Left ventricle myocardium superior (tissue), 1 donor: ENCODE measurements at places on chromosomes 1 and 21. TPM values are rescaled to one million over a fixed set of nuclear protein-coding genes. Genes with fewer than 3 reads are reported as not detected.

- peak; percentile 92 for DNase-seq
Measured at GRCh38 chr1:162069334-162070093, at the start of gene NOS1AP. TSS of gene NOS1AP (plus strand) at chr1:162069691. CDS start at chr1:162070178, 487 bp downstream.

DNA sequence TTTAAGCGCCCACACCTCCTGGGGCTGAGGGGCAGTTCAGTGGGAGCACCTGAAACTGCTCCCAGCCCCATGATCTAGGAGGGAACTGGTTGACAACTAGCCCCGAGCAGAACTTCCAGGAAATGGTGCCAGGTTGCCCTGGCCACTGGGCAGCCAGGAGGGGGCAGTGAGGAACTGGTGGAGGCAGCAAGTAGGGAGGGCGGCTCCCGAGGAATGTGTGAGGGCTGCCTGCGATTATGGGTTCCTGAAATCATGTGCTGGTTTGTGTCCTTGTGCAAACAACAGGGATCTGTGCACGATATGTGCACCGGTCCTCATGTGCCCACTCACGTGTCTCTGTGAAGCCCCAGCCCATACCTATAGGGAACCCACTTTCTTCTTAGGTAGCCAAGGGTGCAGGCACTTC, 9.9 kb downstream of the GPR3 start:
- peak; percentile 83 for DNase-seq

OR2W3 gene
- total RNA-seq, result not detected

DCDC2B gene
- total RNA-seq, result not detected

DNA sequence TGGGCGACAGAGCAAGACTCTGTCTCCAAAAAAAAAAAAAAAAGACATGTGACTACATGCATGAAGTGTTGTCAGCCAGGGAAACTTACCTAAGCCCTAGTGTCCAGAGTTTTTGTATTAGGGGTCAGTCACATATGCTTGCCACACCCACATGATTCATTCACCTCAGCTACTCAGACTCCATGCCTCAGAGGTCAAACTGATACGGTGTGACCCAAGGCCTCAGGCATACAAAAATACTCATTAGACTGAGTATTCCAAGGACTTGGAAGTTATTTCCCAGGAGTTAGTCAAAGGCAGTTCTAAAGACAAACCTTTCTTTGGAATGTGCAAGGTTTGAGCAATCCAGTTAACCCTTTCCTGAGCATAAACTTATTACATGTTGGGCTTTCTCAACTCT, 6.3 kb upstream of the TRIM33 start:
- DNase-seq, result no peak

PDE4DIP gene
- total RNA-seq, result 1,838 TPM

TNFRSF8 gene
- total RNA-seq, result 1.2 TPM
